ENCODE measurements at places on chromosomes 11 and 22. TPM values are rescaled to one million over a fixed set of nuclear protein-coding genes. Genes with fewer than 3 reads are reported as not detected.

GRCh38 chr11:93843906-93844305, 6.5 kb downstream of the VSTM5 start:
- no peaks in the 10 kb centered on the region for H3K4me1 ChIP-seq
- H3K27ac ChIP-seq = no peak overlapping the region
- H3K27me3 ChIP-seq = no peaks in the 10 kb centered on the region
- no peak overlapping the region for H3K4me3 ChIP-seq
- no peak for DNase-seq

GRCh38 chr11:8596504-8597046, 2.5 kb upstream of the STK33 start:
- H3K4me3 ChIP-seq = no peak overlapping the region
- H3K27ac ChIP-seq = no peak overlapping the region
- no peak for DNase-seq

CAT gene
- total RNA-seq = 65.9 TPM

- no peak overlapping the region for H3K4me3 ChIP-seq
- no peak for DNase-seq
- no peaks in the 10 kb centered on the region for H3K27me3 ChIP-seq
- H3K36me3 ChIP-seq = no peaks in the 10 kb centered on the region
- H3K4me1 ChIP-seq = peaks cover 7% of the 10 kb centered on the region
- H3K27ac ChIP-seq = no peak overlapping the region
Measured at GRCh38 chr11:46342239-46342638, 5.0 kb upstream of the DGKZ start.

DNA sequence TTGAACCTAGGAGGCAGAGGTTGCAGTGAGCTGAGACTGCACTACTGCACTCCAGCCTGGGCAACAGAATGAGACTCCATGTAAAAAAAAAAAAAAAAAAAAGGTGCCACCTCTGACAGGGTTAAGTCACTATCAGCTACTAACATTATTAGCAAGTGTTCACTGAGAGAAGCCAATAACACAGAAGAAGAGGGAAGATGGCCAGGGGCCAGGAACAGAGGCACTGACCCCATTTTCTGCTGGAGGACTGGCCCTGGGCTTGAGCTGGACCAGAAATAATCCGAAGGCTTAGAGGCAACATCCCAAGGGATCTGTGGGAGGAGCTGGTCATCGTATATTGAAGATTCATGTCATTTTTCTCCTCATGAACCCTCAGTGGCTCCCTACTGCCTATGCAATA, 5.0 kb downstream of the SLC5A1 start:
- H3K4me3 ChIP-seq = no peak overlapping the region
- DNase-seq = no peak
- no peaks in the 10 kb centered on the region for H3K27me3 ChIP-seq
- H3K27ac ChIP-seq = no peak overlapping the region
- H3K4me1 ChIP-seq = no peaks in the 10 kb centered on the region

ETS1 gene
- total RNA-seq = 66.4 TPM

PCSK7 gene
- total RNA-seq = 60.6 TPM

DNA sequence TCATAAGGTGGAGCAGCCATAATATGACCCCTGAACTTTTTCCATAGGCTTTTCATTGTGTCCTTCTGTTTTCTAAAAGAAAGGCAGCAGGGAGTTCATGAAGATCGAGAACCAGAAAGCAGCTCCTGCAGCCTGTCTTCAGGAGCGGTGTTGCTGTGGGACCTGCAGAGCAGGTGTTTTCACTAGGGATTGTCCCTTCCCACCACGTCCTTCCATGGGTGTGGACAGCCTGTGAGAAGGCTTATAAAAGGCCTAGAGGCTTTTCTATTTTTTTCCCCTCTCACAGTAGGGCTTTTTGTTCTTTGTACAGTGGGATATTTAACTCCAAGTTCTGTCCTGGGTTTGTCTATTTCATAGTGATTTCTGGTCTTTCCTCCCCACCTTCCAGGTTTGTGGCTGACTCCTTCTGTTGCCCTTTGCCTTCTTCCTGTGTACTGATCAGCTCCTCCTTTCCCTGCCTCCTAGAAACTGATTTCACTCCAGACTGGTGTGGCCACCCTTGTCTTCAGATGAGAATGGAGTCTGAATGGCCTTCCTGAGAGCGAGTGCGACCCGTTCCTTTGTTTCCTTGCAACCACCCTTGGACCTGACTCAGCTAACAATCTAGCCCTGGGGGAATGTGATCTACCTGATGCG, 10.1 kb downstream of the MRPL16 start:
- H3K4me1 ChIP-seq = no peaks in the 10 kb centered on the region
- no peak overlapping the region for H3K27ac ChIP-seq
- no peaks in the 10 kb centered on the region for H3K27me3 ChIP-seq
- H3K36me3 ChIP-seq = peaks cover under 1% of the 10 kb centered on the region

- no peaks in the 10 kb centered on the region for H3K27me3 ChIP-seq
- no peak overlapping the region for H3K27ac ChIP-seq
- no peak overlapping the region for H3K4me3 ChIP-seq
- no peaks in the 10 kb centered on the region for H3K36me3 ChIP-seq
- peaks cover 12% of the 10 kb centered on the region for H3K4me1 ChIP-seq
Measured at GRCh38 chr11:1505480-1505879, 18.9 kb upstream of the MOB2 start.

- no peaks in the 10 kb centered on the region for H3K36me3 ChIP-seq
- no peak overlapping the region for H3K27ac ChIP-seq
- H3K4me1 ChIP-seq = no peaks in the 10 kb centered on the region
- no peak for DNase-seq
- no peak overlapping the region for H3K4me3 ChIP-seq
Measured at GRCh38 chr22:43889860-43890253, 2.0 kb downstream of the PNPLA5 start.

DNA sequence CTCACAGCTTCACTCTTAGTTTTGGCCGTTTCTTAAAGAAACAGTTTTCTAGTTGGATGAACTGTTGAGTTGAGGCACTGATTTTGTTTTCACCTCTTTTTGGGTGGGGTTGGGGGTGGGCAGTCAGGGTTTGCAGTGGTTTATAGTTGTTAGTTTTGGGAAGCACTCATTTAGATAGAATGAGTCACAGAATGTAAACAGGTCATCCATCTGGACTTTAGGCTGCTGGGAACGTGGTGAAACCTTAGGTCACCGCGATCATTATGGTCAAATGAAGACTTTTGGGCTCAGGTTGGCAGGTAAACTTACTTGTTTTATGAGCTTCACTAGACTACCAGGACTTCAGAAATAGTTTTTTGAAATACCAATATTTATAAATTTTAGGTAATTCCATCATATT, 48.4 kb downstream of the CSTPP1 start:
- peaks cover 7% of the 10 kb centered on the region for H3K4me1 ChIP-seq
- DNase-seq = no peak
- no peaks in the 10 kb centered on the region for H3K36me3 ChIP-seq
- H3K4me3 ChIP-seq = no peak overlapping the region
- no peak overlapping the region for H3K27ac ChIP-seq

- no peak overlapping the region for H3K27ac ChIP-seq
- DNase-seq = no peak
- no peaks in the 10 kb centered on the region for H3K36me3 ChIP-seq
Measured at GRCh38 chr11:7573558-7574296, 59.9 kb downstream of the PPFIBP2 start.

DNA sequence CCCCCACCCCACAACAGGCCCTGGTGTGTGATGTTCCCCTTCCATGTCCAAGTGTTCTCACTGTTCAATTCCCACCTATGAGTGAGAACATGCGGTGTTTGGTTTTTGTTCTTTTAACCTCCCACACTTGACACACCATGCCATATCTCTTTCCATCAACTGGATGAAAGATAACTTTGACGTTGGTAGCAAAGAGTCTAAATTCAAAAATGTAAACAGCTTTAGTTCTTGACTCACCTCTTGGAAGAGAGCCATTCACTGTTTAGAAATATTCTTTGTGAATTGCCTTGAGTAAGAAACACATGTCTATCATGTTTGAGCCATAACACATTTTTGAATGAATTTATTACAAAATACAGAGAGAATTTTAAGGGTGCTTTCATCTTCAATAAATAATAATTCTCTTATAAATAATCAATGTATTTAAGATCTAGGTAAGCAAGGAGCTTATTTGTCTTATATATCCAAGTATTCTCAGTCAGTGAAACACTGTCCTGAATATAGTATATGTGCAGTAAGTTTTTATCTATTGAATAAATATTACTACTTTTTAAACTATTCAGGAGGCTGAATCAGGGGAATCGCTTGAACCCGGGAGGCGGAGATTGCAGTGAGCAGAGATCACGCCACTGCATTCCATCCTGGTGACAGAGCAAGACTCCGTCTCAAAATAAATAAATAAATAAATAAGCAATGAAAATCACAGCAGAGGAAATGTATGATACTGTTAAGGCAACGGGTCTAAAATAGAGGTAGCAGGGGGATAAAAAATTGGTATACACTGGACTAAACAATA, 6.7 kb downstream of the CARD18 start:
- H3K36me3 ChIP-seq = no peaks in the 10 kb centered on the region
- peak; percentile 63 for DNase-seq
- H3K27ac ChIP-seq = no peak overlapping the region
- no peaks in the 10 kb centered on the region for H3K27me3 ChIP-seq
- H3K4me3 ChIP-seq = no peak overlapping the region
- no peaks in the 10 kb centered on the region for H3K4me1 ChIP-seq

DNA sequence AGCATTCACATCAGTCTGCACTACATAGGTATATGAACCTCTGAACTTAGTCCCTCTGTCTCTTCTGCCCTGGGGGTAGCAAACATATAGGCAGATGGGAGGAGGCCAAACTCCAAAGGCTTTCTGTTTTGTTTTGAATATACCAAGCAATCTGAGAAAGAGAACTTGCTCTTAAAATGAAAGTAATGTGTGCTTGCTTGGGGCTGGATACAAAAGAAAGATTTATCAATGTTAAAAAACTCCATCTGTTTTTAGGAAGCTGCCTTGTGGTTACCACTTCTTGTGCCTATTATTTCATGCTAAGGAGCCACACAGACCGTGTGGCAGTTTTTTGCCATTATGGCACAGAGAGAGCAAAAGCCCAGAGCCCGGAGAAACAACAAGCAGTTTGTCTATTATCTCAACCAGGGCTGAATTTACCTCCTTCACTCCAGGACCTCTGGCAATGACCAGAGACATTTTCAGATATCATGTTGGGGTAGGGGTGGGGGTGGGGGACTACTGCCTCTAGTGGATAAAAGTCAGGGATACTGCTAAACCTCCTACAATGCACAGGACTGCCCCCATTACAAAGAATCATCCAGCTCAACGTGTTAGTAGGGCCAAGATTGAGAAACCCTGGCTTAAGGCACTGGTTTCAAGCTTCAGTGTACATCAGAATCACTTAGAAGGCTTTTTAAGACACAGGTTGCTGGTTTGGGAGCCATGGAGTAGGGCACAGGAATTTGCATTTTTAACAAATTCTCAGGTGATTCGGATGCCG, 124.2 kb downstream of the APIP start:
- no peaks in the 10 kb centered on the region for H3K36me3 ChIP-seq
- H3K27me3 ChIP-seq = no peaks in the 10 kb centered on the region
- H3K4me1 ChIP-seq = no peaks in the 10 kb centered on the region

DNA sequence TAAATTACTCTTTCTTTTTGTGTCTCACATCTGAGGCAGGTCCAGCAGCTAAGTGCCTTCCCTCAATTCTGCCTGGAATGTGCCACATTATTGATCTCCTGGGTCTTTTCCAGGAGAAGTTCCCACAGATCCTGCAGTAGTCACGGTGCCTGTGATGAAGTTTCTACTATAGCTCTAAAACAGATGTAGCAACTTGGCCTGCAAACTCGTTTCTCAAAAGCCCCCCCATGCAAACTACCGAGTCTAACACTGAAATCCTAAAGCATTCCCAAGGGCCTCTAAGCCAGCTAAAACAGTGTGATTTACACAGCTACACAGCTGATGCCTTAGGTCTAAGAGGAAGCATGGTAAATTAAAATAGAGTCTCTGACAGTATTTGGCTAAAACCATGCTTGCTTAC, 54.3 kb downstream of the DDI1 start:
- no peaks in the 10 kb centered on the region for H3K27me3 ChIP-seq
- no peak for DNase-seq
- H3K27ac ChIP-seq = no peak overlapping the region

- no peak for DNase-seq
- H3K4me1 ChIP-seq = no peaks in the 10 kb centered on the region
- no peaks in the 10 kb centered on the region for H3K27me3 ChIP-seq
- H3K36me3 ChIP-seq = no peaks in the 10 kb centered on the region
Measured at GRCh38 chr11:74672332-74672955, 58.8 kb downstream of the CHRDL2 start.

- DNase-seq = no peak
- no peaks in the 10 kb centered on the region for H3K36me3 ChIP-seq
Measured at GRCh38 chr11:76152741-76153570, 53.3 kb downstream of the WNT11 start.

DNA sequence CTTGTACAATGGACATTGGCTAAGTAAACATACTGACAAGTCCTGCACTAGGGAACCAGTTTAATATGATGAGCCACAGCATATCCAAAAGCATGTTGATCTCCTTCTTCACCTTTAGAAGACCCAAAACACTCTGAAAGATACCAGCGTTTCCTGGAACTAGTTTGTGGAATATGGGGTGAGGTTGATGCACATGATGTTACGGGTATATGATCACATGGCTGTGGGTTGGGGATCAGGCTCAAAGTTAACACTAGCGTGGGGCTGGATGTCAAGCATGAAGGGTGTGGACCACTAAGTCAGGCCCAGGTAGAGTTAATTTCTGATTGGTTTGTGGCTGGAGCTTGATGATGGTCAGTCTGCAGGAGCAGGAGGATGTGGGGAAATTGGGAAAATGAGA, 9.0 kb downstream of the IGLL5 start:
- DNase-seq = no peak
- H3K4me1 ChIP-seq = no peaks in the 10 kb centered on the region
- H3K36me3 ChIP-seq = no peaks in the 10 kb centered on the region
- H3K27ac ChIP-seq = no peak overlapping the region
- H3K27me3 ChIP-seq = peaks cover 2% of the 10 kb centered on the region

DNA sequence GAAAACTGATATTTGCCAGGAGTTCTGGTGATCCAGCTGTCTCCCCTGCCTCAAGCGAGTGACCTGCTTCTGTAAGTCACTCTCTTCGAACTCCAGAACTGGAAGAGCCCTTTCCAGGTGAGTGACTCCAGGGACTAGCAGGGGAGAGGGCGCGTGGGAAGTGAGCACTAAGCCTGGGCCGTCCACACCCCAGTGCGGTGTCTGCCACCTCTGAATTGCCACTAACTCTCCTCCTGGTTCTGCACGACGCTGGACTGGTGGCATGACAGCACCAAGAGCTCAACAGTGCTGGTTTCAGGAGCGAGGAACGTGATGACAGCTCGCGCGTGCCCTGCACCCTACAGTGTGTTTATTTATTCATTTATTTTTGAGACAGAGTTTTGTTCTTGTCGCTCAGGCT, 22.9 kb downstream of the KIAA0930 start:
- no peaks in the 10 kb centered on the region for H3K36me3 ChIP-seq
- DNase-seq = no peak
- H3K4me3 ChIP-seq = no peak overlapping the region
- no peaks in the 10 kb centered on the region for H3K27me3 ChIP-seq

GGT5 gene
- 3.6 TPM for total RNA-seq

OR6A2 gene
- 0.15 TPM for total RNA-seq

DNA sequence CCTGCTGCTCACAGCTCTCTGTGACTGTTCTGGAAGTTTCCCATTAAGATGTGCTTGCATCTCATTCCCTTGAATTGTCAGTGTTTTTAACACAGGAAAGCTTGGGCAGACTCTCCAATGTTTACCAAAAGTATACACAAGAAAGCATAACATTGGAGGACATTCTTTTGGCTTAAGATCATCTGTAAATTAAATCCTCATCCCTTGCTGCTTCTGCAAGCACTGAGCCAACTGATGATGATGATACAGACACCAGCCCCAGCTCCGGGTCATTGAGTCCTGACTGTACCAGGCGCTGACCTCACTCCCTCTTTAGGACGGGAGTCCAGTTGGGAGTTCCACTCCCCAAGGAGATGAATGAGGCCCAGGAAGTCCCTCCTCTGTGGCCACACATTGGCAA, 23.8 kb downstream of the CD82 start:
- DNase-seq = no peak
- no peak overlapping the region for H3K27ac ChIP-seq
- no peaks in the 10 kb centered on the region for H3K4me1 ChIP-seq
- H3K27me3 ChIP-seq = no peaks in the 10 kb centered on the region
- H3K36me3 ChIP-seq = no peaks in the 10 kb centered on the region
- no peak overlapping the region for H3K4me3 ChIP-seq

Data from Panc1 (cell line).